Activated CD8-positive, alpha-beta memory T cell treated with anti-CD3 and anti-CD28 coated beads for 24 hours (primary cell): ENCODE measurements at places on chromosomes 3 and 15.
A peak's percentile ranks its signal among the peaks of the same experiment; 100 is the strongest.

DNA sequence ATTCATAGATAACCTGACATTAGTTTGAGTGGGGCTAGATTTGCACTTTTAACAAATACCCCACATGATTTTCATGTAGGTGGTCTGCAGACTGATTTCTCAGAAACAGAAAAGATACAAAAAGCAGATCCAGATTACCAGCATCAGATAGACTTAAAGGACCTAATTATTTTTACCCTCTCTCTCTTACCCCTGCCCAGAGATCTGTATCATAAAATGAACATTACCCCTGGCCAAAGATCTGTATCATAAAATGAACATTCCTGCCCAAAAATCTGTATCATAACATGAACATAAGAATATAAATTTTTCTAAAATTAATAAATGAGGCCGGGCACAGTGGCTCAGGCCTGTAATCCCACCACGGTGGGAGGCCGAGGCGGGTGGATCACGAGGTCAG lies 14.6 kb upstream of the TRPC1 start:
- no peak for DNase-seq

DNA sequence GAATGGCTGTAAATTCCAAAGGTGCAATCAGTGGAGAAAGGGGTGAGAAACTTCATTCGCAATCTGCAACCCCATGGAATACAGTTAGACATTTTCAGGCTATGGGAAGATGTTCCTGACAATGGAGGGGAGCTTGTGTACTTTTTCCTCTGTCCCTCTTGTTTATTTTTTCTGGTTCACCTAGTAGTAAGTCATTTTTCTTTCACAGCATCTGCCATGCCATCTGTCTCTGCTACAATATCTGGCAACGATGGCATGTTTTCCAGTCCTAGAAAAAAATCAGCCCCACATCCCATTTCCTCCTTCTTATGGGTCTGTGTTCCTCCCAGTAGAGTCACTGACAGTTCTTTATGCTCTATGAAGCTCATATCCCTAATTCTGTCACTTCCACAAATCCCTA lies 76.0 kb downstream of the SSR3 start:
- no peak for DNase-seq

DNA sequence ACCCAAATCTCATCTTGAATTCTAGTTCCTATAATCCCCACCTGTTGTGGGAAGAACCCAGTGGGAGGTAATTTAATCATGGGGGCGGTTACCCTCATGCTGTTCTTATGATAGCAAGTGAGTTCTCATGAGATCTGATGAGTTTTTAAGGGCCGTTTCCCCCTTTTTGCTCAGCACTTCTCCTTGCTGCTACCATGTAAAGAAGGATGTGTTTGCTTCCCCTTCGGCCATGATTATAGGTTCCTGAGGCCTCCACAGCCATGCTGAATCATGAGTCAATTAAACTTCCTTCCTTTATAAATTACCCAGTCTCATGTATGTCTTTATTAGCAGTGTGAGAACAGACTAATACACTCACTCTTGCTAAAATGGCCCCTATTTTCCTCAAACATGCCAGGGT lies 374.7 kb downstream of the TUSC7 start:
- no peak for DNase-seq

DNA sequence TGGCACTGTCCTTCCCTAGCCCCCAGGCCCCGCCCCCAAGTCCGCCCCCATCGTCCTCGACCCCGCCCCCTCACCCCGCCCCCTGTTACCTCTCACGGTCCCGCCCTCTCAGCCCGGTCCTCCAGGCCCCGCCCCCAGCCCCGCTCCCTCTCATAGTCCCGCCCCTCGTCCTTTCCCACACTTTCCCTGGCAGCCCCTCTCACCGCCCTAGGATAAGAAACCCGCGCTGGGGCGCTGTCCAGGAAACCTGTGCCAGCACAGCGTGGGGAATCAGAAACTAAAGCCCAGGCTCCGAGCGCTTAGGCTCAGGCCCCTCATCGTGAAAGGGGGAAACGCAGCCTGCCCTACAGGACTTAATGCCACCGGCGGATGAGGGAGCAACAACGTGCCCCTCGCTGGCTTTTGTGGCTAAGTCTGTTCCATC lies 20.9 kb downstream of the TRPM1 start:
- DNase-seq, result peak; percentile 63

GRCh38 chr3:38805765-38806386 lies 10.1 kb downstream of the SCN10A start:
- DNase-seq, result no peak

DNA sequence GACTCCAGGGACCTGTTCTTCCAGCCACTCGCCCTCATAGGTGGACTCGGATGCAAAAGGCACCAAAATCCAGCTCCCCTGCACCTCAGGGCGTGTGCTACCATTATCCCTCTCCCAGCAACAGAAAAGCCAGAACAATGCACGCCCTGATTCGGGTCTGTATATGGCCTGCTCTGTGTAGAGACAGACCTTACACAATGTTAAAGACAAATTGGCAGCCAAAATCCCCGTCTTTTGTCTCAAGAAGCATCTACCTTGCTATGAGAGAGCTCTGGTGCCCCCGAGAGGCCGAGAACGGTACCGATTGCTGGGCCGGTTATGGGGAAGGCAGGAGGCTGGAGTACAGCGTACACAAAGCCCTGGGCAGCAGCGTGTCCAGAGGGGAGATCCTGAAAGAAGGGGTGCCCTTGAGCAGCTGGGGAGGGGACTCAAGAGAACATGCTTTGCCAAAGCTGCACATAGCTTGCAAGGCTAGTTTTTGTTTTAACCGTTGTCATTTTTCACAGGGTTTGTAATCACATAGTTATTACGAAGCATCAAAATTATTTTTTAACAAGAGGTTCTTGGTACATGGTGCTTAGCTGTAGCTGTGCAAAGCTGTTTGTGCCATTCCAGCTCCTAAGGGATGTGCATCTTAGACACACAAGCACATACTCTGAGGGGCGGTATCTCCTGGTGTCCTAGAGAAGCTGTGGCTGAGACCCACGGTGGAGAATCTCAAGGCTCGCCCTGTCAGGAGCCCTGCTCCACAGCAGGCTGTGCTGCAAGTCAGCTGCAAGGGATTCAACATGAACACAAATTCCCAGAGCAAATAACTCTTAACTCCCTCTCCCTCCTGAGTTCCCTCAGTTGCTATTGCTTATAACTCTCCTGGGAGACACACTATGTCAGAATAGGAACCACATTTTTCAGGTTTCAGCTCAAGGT lies 461.5 kb upstream of the PPP2R3A start:
- no peak for DNase-seq

DNA sequence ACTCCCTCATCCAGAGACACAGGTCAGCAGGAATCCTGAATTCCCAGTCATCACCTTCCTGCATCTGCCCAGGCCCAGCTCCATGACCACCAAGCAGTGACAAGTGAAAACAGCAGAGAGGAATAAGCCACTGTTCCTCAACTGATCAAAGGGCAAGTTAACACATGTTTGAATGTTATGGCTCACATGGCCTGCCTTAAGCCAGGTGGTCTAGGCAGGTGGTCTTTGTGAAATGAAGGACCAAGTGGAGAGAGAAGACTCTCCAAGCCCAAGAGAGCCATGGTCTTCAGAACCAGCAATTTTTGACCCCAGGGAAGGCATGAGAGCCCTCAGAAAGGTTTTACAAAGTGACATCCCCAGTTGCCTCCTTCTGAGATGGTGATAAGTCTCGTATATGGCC lies 161.8 kb downstream of the EPHB1 start:
- no peak for DNase-seq

- no peak for DNase-seq
Measured at GRCh38 chr3:101890716-101891115, 41.4 kb downstream of the NFKBIZ start.

DNA sequence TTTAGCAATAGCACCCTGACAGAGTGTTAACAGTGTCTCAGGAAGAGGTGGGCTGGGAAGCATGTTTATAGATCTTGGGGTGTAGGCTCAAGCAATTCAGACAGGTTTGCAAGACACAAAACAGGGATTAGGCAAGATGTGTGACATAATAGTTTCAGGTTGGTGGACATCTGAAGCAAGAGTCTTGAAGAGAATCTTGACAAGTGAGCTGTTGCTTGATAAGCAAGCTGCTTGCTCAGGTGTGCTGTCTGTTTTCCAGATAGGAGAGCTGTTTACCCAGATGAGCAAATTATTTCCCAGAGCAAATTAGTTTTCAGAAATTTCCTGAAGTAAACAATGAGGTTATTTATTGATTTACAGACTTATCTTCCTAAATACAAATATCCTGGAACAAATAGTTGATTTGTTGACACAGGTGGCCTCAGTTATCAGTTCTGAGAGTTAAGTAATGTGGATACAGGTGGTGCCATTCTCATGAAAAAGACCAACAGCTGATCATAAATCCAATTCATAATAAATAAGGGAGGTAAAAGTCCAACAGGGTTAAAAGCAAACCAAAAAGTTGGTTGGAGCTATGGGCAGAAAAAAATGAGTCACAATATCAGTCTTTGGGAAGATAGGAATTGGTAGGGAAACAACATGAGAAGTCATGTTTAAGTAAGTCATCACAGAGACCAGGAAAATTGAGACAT lies 437.3 kb downstream of the TBL1XR1 start:
- no peak for DNase-seq

DNA sequence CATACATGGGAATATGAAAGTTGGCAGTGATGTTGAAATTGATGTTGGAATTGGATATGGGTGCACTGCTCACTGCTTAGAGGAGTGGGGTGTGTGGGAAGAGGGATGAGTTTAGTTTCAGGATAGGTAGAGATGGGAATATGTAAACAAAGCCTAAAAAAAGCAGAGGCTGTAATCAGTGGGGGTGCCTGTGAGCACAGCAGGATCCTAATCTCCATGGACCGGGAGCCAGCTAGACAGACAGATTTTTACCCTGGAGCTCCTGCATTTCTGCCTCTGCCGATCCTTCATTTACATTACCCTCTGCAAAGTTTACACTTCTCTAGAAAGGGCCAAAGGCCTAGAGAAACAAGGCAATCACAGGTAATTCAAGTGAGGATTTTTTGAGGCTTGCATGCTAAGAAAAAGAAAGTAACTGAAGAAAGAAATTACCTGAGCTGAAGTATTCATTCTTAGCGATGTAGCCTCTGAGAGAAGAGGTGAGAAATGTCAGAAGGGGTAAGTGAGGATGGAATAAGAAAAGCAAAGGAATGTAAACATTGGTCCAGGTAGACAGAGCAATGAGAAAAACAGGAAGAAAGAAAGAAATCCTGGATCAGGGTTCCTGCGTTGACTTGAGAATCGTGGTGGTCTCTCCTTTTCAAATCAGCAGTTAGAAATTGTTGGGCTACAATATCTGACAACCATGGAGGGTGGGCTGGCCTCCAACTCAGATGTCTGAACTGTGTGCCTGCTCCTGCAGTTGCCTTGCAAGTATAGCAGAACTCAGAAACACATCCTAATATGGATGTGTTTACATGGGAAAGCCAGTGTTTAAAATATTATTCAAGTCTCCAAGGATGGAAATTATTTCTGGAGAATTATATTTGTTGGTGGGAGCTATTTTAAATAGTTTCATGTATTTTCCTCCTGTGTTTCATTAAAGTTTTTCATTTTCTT lies 79.8 kb downstream of the CRTC3 start:
- DNase-seq, result no peak

DNA sequence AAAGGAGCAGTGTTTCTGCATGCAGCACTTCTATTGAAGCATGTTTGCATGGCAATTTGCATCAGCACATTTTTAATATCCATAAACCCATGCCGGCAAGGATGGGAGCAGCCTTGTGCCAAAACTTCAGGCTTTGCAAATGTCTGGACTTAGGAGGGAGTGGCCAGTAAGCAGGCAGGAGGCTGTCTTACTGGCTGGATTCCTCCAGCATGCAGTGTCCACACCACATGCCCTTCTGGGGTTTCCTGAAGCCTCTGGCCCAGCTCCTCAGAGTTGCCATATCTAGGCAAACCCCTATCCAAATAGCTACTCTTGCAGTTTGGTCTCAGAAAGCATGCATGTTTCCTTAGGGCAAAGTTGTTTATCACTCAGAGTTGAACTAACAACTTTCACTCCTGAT lies 139.1 kb upstream of the MRPS22 start:
- DNase-seq, result no peak

DNA sequence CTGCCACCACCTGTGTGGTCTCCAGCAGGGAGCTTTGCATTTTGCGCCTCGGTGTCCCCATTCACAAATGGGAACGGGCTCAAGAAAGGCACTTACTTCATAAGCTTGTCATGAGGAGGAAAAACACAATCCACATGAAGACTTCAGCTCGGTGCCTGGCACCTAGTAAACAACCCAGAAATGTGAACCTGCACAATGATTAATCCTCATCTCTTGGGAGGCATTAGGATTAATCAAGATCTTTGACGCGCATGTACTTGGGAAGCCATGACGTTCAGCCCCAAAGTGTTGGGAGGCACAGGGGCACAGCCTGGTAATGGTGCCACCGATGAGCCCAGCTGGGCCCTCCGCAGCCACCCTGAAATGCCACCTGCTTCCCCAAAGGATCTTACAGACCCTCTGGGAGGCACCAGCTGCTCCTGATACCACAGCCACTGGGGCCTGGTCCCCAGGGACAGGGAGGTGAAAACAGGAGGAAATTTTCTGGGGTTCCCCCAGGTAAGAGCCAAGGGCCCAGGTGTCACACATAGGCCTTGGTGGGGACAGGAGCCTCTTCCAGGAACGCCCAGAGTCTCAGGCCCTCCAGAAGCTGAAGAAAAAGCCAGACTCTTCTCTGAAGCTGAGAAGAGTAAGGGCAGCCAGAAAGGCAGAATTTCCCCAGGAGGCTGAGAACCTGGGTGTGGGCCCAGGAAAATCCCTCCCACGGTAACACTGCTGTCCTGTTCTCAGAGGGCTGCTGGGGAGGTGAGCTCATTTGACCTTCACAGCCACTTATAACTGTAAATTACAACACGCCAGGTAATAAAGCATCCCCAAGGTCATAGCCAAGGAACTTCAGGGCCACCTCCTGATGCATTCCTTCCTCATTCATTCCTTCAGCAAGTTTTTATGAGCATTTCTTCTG lies 507.5 kb downstream of the SHQ1 start:
- no peak for DNase-seq
